ENCODE measurements at places on chromosomes 11 and 22.

- no peak for DNase-seq
Observed at GRCh38 chr11:106879832-106880546, 138.3 kb downstream of the GUCY1A2 start.

GRCh38 chr11:105840391-105840790 is 181.6 kb downstream of the MSANTD4 start:
- no peak for DNase-seq

GRCh38 chr11:65585396-65586246 is 9.8 kb downstream of the EHBP1L1 start:
- no peak for DNase-seq

DNA sequence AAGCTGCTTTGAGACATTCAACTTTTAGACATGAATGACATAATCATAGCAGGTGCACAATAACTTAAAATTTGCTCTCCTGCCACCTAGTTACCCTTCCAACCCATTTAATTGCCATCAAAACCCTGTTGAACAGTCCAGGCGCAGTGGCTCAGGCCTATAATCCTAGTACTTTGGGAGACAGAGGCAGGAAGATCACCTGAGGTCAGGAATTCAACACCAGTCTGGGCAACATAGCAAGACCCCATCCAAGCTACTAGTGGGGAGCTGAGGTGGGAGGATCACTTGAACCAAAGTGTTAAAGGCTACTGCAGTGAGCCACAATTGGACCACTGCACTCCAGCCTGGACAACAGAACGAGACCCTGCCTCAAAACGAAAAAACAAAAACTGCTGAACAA is 4.0 kb upstream of the PHF21A start:
- DNase-seq, result no peak

- no peak for DNase-seq
Observed at GRCh38 chr11:121376130-121376529, 76.0 kb upstream of the SORL1 start.

GRCh38 chr22:41383085-41383484 is 1.3 kb downstream of the TEF start:
- no peak for DNase-seq

GRCh38 chr22:39527481-39527961 is 5.0 kb downstream of the RPS19BP1 start:
- DNase-seq, result no peak

All from naive B cell (primary cell).